ENCODE measurements at places on chromosomes 16 and 17.

GRCh38 chr16:86037999-86038925, 139.3 kb downstream of the IRF8 start:
- DNase-seq = no peak

GRCh38 chr16:66503612-66504011, 46.3 kb downstream of the TK2 start:
- no peak for DNase-seq

DNA sequence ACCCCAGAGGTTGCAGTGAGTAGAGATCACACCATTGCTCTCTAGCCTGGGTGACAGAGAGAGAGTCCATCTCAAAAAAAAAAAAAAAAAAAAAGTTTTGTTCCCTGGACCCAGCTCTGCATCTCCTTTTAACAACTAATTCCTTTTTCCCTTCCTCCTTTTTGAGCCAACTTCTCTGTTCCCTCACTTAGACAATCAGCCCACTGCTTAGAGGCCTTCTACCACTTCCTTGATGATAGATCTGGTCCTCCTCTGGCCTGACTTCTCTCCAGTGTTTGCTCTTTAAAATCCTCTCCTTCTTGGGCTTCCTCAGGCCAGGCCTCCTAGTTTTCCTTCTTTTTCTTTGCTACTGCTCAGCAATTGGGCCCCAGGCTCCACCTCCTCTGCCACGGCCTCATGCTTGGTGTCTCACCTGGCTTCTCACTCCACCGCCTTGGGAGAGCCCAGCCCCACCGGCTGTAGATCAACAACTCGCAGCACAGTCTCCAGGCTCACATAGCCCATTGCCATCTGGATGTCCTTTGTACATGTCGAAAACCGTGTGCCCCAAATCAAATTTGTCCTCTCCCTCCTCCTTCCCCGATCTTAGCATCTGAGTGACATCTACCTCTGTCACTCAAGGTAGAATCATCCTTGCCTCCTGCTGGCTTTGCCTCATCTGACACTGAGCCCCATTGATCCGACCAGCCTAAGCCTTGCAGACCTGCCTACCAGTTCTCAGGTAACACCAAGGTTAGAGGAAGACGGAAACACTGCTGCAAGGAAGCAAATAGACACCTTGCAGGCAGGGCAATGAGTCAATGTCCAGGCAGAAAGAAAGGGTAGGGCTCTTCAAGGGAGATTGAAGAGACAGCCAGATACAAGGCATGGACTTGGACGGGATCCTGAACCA, 17.4 kb downstream of the ARHGAP27 start:
- DNase-seq = no peak

GRCh38 chr16:61277849-61278248, 758.4 kb downstream of the CDH8 start:
- DNase-seq = no peak

DNA sequence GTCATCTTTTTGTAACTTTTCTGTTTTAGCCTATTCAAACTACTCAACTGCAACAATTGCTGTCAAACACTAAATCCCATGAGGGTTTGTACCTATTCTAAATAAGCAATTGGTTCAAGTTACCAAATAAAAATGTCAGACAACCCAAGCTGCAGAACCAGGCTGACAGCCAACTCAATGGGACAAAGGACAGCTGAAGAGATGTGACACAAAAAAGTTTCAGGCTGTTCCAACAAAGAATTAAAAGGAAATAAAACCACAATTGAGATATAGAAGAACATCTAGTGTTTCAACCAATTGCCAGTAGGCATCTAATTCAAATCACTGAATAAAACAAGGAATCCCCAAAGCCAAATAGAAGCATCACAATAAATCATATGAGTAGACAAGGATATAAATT, 49.3 kb downstream of the GRB7 start:
- no peak for DNase-seq

DNA sequence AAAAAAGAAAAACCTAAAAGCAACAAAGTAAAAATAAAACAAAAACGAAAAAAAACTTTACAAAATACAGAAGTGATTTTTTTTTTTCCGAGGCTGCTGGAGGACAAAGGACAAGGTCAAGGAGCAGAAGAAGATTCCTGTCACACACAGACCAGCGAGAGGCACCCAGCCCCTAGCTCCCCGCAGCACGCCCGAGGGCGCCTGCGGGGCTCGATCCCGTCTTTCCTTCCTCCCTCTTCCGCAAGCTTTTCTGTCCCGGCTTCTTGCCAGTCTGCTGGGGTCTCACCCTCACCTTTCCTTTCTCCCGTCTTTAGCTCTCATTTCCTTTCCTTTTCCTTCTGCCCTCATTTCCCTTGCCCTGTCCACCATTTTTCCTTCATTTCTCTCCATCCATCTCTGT, 66.1 kb upstream of the DNAH17 start:
- DNase-seq = no peak

GRCh38 chr16:54928411-54929089, 2.1 kb upstream of the IRX5 start:
- DNase-seq = no peak

DNA sequence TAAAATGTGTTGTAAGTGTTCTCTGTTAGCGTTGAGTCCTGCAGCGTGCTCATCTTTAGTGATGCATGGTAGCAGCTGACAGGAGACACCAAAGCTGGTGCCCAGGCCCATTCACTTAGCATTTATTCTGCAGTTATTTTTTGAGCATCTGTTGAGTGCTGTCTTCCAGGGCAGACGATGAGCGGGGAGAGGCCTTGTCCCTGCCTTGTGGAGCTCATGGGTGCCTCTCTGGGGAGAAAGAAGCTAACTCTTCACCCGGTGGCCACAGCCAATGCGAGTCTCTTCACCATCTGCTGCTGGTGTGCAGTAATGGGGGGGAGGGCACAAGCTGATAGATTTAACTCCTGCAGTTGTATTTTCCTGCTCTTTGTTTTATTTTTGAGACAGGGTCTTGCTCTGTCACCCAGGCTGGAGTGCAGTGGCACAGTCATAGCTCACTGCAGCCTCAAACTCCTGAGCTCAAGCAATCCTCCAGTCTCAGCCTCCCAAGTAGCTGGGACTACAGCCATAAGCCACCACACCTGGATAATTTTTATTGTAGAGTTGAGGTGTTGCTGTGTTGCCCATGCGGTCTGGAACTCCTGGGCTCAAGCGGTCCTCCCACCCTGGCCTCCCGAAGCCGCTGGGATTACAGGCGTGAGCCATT, 30.5 kb downstream of the GPT2 start:
- DNase-seq = no peak

- DNase-seq = no peak
Measured at GRCh38 chr17:4235372-4236279, 28.2 kb downstream of the ANKFY1 start.

DNA sequence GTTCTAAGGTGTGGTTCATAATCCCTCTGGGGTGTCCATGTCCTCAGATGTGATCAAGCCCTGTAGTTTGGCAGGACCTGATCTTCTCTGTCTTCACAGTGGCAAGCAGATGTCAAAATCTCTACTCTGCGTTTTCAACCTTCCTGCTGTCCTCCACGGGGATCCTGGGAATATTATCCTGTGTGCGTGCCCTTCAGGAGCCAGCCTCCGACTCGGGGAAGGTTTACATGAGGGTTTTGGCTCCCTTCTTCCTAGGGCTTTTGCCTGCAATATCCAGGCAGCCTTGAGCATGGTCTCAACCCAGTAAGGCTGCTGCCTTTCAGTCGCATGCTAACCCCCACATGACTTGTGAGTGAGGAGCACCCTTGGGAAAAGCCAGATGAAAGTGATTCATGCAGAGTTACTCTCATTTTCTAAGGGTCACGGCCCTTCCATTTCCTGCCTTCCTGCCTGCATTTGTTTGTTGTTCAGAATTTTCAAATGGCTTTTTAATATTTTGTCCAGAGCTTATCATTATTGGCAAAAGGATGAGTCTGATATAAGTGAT, 202.2 kb upstream of the CHMP6 start:
- no peak for DNase-seq

GRCh38 chr16:22624800-22625533, 114.3 kb downstream of the NPIPB5 start:
- DNase-seq = no peak

GRCh38 chr17:71432378-71433315, 688.2 kb upstream of the SOX9 start:
- DNase-seq = no peak

DNA sequence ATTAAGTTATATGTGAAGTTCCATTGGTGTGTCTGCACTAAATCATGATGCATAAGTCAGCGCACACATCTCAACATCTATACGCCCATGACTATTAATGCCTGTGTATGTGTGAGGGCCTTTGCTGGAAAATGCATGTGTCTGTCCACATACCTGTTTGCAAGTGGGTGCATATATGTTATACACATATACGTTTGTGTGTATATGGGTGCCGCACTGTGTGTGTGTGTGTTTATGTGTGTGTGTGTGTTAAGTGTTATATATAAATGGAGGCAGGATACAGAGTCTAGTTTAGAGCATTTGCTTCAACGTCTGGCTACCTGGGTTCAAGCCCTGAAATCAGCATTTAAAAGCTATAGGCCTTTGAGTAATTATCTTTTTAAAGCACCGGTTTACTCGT, 19.5 kb downstream of the GP2 start:
- no peak for DNase-seq

- no peak for DNase-seq
Measured at GRCh38 chr17:47895347-47895855, 635 bp upstream of the SP2 start.

GRCh38 chr16:81804134-81804610, 25.1 kb downstream of the PLCG2 start:
- DNase-seq = no peak

DNA sequence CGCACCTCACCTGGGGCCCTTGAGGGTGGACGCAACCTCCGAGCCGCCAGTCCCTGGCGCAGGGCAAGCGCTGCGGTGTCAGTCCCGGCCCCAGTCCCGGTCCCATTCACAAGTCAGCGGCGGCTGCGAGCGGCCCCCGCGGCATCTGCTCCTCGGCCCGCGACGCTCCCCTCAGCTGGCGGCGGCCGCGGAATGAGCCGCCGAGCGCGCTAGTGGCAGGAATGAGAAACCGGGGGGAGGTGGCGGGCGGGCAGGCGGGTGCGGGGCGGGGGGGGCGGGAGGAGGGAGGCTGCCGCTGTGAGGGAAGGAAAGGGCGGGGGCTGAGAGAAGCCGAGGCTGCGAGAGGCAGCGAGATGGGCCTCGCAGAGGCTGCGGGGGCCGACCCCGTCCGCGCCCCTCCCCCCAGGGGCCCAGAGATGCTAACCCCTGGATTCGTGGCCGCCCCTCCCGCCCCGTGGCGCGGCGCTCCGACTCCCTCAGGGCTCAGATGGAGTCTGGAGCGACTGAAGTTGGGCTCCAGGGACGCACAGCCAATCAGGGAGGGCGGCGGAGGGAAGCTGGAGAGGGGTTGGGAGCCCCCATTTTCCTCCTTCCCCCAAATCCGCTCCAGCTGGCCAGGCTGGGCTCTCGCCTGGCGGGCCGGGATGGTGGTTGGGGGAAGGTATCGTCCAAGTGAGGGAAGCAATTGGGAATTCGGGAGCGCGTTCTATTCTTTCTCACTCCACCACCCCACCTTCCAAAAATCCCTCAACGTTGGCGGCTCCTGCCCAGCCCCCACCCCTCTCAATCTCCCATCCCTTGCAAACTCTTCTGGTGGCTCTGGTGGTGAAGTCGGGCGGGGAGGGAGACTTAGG, at the start of gene CDH11:
CDH11 (minus strand) TSS at position 194 of the 854 bp plus-strand sequence. CDS start 117,194 bp downstream, outside the sequence.
- no peak for DNase-seq

- no peak for DNase-seq
Measured at GRCh38 chr17:78332991-78333390, 26.9 kb downstream of the SOCS3 start.

- DNase-seq = no peak
Measured at GRCh38 chr17:39607851-39608130, at the start of gene NEUROD2. TSS of gene NEUROD2 (minus strand) at chr17:39607920. CDS start at chr17:39606599, 1,321 bp downstream.

DNA sequence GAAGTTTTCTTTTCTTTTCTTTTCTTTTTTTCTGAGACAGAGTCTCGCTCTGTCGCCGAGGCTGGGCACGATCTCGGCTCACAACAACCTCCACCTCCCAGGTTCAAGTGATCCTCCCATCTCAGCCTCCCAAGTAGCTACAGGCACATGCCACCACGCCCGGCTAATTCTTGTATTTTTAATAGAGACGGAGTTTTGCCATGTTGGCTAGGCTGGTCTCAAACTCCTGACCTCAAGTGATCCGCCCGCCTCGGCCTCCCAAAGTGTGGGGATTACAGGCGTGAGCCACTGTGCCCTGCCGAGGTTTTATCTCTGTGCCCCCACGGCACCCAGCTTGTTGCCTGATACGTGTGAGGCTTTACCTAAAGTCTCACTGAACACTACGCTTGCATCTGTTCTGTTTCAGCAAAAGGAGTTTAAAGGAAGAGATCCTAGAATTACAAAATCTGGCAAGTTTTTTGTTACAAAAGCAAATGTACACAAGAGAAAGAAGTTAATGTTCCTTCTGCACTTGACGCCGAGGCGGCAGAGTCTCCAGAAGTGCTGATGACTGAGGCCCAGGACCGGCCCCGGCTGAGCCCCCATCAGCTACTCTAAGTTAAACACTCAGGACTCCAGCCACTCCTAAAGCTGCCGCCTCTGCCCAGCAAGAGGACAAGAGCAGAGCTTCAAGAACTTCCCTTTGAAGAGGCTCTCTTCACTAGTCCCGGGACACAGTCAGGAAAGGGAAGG, 9.2 kb downstream of the ABCA3 start:
- no peak for DNase-seq

- no peak for DNase-seq
Measured at GRCh38 chr17:66491213-66491612, 188.8 kb downstream of the PRKCA start.

DNA sequence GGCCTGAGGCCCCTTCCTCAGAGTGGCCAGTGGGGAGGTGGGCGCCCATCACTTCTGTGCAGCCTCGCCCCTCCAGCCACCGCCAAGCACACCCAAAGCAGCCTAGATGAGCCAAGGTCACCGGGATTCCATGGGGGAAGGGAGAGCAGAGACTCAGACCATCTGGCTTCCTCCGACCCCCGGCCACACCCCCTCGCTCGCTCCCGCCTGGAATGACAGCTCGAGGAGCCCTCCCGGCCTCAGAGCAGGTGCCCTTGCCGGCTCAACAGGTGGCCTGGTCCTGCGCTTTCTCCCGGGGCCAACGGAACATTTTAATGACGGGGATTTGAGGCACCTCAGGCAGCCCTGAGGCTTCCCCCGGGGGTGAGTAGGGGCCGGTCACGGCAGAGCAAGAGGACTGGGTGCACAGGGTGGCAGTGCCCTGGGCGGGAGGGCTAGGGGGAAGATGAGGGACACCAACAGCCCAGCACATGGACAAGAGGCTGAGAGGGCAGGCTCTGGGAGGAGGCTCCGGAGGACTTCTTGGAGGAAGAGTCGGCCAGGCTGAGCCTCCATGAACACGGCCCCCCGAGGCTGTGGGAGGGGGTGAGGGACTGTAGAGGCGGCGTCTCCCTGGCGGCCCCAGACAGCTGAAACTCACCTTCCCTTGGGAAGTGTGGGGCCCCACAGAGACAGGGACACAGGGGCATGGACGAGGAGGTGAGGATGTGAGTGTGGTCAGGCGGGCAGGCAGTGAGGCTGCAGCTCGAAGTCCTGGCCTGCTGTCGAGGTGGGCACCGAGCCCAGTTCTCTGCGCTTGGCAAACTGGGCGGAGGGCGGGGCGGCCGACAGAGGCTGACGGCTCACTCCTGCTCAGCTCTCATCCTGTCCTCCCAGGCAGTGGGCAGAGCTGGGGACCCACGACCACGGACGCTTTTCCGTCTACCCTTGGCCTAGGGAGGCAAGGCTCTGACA, 12.5 kb upstream of the C1QTNF8 start:
- no peak for DNase-seq

GRCh38 chr16:19809121-19809635, 75.5 kb downstream of the GPRC5B start:
- DNase-seq = peak; percentile 38
